ENCODE measurements at places on chromosomes 12 and 14.

DNA sequence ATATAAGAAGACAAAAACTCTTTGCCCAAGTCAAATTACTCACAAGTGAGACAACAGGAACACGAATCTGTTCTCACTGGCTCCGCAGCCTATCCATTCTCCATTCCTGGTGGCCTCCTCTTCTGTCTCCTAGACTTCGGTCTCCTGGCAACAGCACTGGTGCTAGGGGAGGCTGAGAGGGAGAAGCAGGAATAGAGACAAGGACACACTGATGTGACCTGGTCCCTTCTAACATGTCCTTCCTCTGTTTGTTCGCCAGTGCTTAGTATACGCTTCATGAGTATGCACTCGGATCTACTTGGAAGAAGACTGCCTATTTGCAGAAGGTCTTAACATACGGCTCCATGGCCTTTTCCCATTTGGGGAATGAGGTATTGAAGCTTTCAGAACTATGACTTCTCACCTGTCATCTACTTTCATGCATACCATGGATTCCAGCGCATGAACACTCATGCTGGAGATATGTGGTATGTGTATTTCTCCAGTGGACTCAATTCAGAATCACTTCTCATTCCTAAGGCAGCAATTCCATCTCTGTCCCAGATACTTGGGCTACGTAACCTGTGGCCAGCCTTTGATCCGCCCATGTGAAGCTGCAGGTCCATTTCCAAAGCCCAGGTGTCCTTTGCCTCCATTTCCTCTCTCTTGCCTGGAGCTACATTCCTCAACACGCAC, 33.9 kb downstream of the BHLHE41 start:
- no peak for DNase-seq

GRCh38 chr12:5399266-5399665, 32.6 kb upstream of the NTF3 start:
- DNase-seq = no peak

- no peak for DNase-seq
Observed at GRCh38 chr12:72134246-72135020, 137.7 kb upstream of the TRHDE start.

DNA sequence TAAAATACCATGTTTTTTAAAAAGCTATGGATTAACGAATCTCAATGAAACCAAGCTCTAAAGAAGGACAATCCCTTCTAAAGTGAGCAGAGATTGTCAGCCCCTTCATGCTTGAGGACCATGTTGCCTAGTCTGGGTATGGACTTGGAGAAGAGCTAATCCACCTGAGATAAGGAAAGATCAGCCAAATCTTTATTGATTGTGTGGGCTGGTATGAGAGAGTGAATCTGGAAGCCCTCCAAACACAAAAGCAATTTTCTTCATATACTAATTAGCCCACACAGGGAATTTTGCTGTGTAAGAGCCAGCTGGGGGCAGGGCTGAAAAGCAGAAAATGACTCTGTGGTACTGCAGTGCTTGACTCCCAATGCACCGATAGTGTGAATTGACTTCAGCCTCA, 47.4 kb upstream of the DICER1 start:
- no peak for DNase-seq

- DNase-seq = no peak
Observed at GRCh38 chr12:57169046-57169795, 21.8 kb upstream of the LRP1-AS start.

- no peak for DNase-seq
Observed at GRCh38 chr12:95385246-95386035, 88.5 kb upstream of the METAP2 start.

GRCh38 chr12:43891856-43892574, 56.1 kb downstream of the TMEM117 start:
- no peak for DNase-seq

- no peak for DNase-seq
Observed at GRCh38 chr12:77553976-77554619, 276.6 kb upstream of the NAV3 start.

DNA sequence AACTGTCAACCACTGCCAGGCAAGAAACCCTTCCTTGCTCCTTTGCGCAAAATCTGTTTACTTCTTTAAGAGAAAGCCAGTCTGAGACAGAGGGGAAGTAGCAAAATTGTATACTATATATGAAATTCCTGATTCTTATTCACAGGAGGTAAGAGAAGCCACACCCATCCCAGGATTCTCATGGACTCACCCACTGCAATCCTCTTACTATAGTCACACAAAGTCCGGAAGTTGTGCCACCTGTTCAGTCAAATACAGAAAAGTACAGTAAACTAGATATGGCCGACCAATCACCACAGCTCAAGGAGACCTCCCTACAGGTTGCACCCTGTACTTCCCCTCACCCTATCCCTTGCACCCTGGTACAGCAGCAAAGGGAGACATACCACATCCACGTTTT, 2.9 kb downstream of the PRMT5 start:
- no peak for DNase-seq

- DNase-seq = no peak
Observed at GRCh38 chr14:21860172-21860571, 186.6 kb upstream of the OR4E1 start.

- DNase-seq = no peak
Observed at GRCh38 chr12:55972911-55973598, 823 bp upstream of the RAB5B start.
